ENCODE measurements at places on chromosomes 11 and 22.

DNA sequence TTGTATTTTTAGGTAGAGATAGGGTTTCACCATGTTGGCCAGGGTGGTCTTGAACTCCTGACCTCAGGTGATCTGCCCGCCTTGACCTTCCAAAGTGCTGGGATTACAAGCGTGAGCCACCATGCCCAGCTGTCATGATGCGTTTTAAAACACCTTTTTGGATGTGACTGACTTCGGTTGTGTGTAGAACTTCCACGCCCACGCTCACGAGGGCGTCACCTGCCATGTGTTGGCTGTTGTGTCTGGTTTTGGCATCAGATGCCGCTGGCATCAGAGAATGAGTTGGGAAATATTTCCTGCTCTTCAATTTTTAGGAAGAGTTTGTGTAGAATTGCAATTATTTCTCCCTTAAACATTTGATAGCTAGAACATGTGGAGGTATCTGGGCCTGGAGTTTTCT lies 109.1 kb downstream of the KCNQ1 start:
- DNase-seq: no peak

GRCh38 chr11:3671334-3672254 lies at the start of gene CHRNA10:
Gene CHRNA10 (minus strand): TSS chr11:3671384. CDS start chr11:3671312, 72 bp downstream.
- DNase-seq: no peak

GRCh38 chr11:116507849-116508695 lies 264.7 kb downstream of the BUD13 start:
- DNase-seq: no peak

DNA sequence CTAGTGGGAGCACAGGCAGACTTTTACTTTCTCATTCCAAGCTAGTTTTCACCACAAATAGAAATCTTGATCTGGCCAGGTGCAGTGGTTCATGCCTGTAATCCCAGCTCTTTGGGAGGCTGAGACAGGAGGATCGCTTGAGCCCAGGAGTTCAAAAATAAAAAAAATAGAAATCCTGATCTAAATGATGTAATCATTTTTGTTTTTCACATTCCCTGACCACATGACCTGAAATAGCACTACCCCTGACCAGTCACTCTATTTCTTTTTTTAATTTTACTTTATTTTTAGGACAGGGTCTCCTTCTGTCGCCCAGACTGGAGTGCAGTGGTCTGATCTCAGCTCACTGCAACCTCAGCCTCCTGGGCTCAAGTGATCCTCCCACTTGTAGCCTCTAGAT lies 2.3 kb upstream of the TCN2 start:
- no peak for DNase-seq

DNA sequence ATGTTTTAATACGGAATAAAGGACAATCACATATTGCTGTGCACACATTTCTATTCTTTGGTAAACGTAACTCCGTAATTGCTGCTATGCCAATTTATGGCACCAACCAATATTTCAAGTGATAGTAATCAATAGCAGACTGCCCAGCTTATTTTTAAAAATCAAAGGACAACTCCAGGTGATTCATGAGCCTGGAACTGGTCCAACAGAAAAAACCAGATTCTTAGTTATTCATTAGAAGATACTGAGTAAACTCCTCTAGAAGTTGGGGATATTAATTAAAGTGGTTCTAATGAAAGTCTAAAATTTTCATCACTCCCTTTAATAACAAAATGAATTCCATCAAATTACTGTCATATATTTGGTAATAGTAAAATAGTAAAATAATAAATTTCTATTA lies 9.4 kb upstream of the OR52H1 start:
- DNase-seq: no peak

All from stimulated activated CD8-positive, alpha-beta memory T cell treated with anti-CD3 and anti-CD28 coated beads, Interleukin-4, amount 100 ng/mL, for 1 hour (primary cell).